Subcutaneous adipose tissue (tissue), 4 donors: ENCODE measurements at places on chromosomes 3 and 15. TPM values are rescaled to one million over a fixed set of nuclear protein-coding genes. Genes with fewer than 3 reads are reported as not detected.

Gene THAP10
- 0.94 TPM for total RNA-seq

Gene NEK10
- 1.4 TPM for total RNA-seq

Gene GOLGA8S
- total RNA-seq, result 0.57 TPM

Gene TMEM207
- total RNA-seq, result not detected

Gene TBC1D5
- total RNA-seq, result 76.3 TPM

Gene UBAP1L
- total RNA-seq, result 1.3 TPM

Gene FOXB1
- not detected for total RNA-seq

Gene ISG20
- 9.8 TPM for total RNA-seq

Gene TAGLN3
- not detected for total RNA-seq

Gene OXTR
- total RNA-seq, result not detected

Gene PLSCR4
- 96.2 TPM for total RNA-seq

Gene THBS1
- total RNA-seq, result 1,261 TPM

Gene GATM
- total RNA-seq, result 28.6 TPM

Gene CCRL2
- total RNA-seq, result 27.0 TPM

Gene GOLGA8J
- not detected for total RNA-seq

Gene KLF13
- 35.2 TPM for total RNA-seq

Gene DZIP1L
- total RNA-seq, result 33.3 TPM
